ENCODE measurements at places on chromosomes 7 and 10.

DNA sequence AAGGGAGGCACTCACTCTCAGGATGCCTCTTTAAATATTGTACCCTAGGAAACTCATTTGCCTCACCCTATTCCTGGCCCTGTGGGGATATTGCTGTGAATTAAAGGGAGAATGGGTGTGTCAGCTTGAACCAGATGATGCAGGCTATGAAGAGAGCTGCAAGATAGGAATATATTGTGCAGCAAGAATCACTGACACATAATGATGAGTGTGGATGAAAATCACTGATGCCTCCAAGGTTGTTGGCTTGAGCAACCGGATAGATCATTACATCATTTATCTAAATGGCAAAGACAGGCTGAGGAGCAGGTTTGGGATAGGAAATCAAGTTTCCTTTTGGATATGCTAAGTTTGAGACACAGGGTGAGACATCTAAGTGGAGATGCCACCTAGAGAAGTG, 6.2 kb downstream of the SLC26A4 start:
- DNase-seq, result no peak

GRCh38 chr7:97454636-97455035, 277.2 kb upstream of the TAC1 start:
- no peak for DNase-seq

GRCh38 chr7:142957723-142958122, 4.4 kb downstream of the KEL start:
- DNase-seq, result peak; percentile 1

- DNase-seq, result peak; percentile 20
These were observed 533.3 kb upstream of the GHITM start for GRCh38 chr10:83605783-83606630.

- DNase-seq, result peak; percentile 11
These were observed 19.6 kb downstream of the GIMAP5 start for GRCh38 chr7:150756858-150757257.

DNA sequence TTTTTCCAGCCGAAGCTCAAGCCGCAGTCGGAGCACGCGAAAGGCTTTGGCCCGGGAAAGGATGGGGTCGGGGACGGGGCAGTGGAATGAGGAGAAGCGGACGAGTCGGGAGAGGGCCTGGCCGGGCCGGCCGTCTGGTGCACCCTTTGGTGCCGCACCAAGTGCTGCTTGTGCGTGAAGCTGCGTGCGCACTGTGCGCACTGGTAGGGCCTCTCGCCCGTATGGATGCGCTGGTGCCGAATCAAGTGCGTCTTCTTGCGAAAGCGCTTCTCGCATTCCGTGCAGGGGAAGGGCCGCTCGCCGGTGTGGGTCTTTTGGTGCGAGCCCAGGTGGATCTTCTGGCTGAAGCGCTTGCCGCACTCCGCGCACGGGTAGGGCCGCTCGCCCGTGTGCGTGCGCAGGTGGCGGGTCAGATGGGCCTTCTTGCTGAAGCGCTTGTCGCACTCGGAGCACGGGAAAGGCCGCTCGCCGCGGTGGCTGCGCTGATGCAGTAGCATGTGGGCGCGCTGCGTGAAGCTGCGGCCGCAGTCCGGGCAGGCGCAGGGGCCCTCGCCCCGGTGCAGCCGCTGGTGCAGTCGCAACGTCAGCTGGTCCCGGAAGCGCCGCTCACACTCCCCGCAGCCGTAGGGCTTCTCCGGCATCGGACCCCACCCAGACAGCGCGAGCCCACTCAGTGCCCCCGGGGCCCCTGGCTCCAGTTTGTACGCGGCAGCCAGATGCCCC, 7.8 kb downstream of the ZNF467 start:
- DNase-seq, result no peak

DNA sequence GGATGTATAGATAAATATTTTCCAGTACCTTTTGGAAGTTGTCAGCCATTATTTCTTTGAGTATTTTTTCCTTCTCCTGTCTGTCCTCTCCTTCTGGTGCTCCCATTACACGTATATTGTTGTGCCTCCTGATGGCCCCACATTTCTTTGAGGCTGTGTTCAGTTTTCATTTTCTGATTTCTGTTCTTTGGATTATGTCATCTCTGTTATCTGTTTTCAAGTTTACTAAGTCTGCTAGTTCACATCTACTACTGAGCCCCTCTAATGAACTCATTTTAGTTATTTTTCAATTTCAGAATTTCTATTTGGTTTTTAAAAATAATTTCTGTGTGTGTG, 16.3 kb downstream of the RBM33 start:
- no peak for DNase-seq

DNA sequence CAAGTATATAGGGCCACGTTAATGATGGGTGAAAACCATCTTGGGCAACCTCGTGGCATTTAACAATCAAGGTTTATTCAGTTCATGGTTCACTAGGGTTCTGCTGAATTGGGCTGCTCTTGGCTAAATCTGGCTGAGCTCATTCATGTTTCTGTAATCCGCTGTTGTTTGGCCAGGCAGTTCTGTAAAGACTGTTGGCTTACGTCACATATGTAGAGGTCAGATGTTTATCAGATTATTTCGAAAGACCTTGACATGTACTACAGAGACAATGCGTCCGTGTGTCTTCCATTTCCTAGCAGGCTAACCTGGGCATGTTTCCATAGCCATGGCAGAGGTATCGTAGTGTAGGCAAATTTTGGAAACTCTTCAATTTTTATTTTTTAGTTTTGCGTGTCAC, 190.0 kb upstream of the ZWINT start:
- peak; percentile 1 for DNase-seq

- no peak for DNase-seq
These were observed 11.8 kb upstream of the SLC13A1 start for GRCh38 chr7:123211545-123211944.

GRCh38 chr10:63633677-63634487, 112.7 kb downstream of the REEP3 start:
- DNase-seq, result peak; percentile 56

- no peak for DNase-seq
These were observed 4.2 kb upstream of the PILRA start for GRCh38 chr7:100369105-100369504.

DNA sequence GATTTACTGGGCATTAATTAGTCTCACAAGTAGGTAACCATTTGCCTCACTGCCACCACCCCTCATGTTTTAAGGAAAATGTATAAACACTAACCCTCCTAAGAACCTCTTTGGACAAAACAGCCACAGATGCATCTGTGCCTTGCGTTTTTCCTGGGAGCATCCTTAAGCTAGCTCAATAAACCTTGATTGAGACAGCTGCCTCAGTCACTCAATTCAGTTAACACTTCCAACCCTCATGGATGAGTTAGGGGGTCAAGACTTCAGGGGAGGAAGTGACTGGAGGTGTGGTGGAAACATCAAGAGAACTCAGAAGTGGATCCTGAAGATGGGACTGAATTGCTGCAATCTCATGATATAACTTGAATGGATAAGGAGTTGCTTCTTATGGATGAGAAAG, 31.5 kb downstream of the CUL2 start:
- no peak for DNase-seq

DNA sequence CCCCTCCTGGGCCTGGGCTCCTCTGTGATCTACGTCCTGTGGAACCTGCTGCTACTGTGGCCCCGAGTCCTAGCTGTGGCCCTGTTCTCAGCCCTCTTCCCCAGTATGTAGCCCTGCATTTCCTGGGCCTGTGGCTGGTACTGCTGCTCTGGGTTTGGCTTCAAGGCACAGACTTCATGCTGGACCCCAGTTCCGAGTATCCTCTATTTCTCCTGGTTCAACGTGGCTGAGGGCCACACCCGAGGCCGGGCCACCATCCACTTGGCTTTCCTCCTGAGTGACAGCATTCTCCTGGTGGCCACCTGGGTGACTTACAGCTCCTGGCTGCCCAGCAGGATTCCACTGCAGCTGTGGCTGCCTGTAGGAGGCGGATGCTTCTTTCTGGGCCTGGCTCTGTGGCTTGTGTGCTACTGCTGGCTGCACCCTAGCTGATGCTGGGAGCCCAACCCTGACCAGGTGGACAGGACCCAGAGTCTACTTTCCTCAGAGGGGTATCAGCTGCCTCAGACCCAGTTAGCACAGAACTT, 37.8 kb upstream of the MMD2 start:
- DNase-seq, result no peak

DNA sequence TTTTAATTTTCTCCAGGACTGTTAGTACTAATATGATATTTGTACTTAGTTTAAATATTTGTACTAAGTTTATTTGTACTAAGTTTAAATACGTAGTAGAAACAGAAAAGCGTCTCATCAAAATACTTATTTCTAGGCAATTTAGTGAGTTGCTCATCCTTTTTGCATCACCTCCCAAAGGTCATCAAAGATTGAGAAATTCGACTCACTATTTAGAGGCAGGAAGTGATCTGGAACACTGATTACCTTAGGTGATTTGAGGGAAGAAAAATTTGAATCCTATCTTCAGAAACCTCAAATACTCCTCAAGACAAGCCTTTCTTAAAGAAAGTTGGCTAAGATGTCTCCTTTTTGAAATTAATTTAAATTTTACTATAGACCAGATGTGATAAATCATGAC, 14.5 kb downstream of the WNT16 start:
- peak; percentile 38 for DNase-seq

GRCh38 chr7:84021292-84021908, 173.2 kb downstream of the SEMA3A start:
- DNase-seq, result peak; percentile 22

DNA sequence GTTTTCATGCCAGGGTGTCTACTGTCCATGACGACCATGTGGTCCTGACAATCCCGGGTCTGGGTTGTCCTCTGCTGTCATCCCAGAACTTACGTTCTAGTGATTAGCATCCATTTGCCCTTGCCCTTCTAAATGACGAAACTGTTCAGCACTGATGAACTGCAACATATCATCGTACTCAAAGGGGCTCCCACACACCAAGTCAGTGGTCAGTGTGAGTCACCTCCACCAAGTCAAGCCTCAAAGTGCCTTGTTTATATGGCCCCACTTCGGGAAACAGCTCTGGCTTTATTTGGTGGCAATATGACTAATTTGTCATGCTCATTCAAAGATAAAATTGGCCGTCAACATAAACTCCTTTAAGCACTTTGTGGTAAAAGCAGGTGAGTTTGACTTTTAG, 110.7 kb downstream of the FRMD4A start:
- no peak for DNase-seq

DNA sequence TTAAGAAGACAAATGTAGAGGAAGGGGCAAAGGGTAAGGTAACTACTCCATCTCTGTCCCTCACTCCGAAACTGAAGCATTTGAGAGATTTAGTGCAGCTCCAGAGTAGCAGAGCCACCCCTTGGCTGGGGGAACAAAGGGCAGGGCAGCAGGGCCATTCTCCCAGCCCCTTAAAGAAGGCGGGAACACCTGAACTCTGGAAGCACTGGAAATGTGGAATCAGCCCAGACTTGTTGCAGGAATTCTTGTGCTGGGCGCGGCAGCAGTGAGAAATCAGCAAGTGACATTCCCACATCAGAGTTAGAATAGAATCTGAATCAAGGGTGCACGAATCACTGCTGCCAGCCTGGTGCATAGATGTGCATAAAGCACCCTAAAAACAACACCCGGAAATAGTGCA, 34.4 kb upstream of the GRM8 start:
- no peak for DNase-seq

DNA sequence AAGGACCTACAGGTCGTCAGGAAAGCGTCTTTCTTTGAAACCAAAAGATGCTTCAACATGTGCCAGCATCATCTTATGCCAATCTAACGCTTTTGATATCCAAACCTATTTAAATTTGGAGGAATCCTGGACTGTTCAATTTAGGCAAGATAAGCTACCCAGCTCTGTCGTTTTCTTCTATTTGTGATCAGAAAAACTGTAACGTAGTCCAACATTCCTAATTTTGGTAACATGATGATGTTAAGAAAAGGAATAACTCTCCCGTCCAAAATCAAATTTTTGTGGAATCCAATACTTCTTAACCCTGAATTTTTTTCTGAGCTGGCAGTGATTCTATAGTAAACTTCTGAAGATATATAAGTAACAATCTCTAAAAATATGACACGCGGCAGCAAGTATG, 93.3 kb upstream of the MKX start:
- DNase-seq, result no peak

DNA sequence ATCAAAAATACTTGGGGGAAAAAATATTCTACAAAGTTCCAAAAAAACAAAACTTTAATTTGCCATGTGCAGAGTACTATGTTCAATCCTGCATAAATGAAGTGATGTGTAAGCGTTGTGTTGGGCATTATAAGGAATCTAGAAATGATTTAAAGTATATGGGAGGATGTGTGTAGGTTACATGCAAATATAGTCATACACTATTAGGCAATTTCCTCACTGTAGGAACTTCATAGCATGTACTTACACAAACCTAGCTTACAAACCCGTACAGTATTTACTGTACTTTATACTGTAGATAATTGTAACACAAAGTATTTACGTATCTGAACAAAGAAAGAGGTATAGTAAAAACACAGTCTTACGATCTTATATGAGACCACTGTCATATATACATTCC, 72.3 kb downstream of the NRBF2 start:
- no peak for DNase-seq

GRCh38 chr10:124035306-124035927, 58.0 kb downstream of the CHST15 start:
- DNase-seq, result no peak

GRCh38 chr10:125565046-125565445, 117.9 kb downstream of the TEX36 start:
- no peak for DNase-seq

DNA sequence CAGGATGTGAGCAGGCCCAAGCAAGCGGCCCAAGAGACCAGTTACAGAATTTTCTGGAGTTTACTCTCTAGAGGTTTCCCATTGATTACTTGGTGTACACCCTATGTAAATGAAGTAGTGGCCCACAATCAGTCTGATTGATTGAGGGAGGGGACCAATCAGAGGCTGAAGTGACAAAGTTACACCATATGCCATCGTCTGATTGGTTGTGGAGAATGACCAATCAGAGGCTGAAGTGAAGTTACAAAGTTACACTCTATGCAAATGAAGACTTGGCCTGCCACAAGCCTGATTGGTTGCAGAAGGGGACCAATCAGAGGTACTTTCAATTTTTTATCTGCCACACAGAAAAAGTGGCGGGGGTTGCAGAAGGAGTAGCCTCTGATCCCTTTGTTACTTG, 83.7 kb downstream of the KIF20B start:
- no peak for DNase-seq

DNA sequence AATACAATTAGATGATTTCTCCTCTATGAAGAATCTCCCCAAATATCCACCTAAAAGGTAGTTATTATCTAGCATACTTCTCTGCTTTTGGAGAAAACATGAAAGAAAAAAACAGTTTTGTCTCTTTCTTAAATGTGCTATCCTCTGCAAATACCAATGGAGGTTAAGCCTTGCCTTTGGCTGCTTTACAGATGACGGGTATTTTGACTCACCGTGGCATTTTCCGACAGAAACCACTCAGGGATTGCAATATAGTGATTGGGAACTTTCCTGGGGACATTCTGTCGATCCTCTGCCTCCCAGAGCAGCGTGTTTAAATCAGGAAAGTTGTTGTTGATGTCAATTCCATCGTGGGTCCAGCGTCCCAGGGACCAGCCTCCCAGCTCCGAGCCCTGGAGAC, 100.6 kb downstream of the GPR26 start:
- DNase-seq, result no peak

GRCh38 chr7:43725251-43725650, 4.1 kb downstream of the COA1 start:
- no peak for DNase-seq

Data from fibroblast of villous mesenchyme (primary cell).